Stimulated activated CD8-positive, alpha-beta memory T cell treated with anti-CD3 and anti-CD28 coated beads, Interleukin-7, amount 100 ng/mL, for 1 hour (primary cell): ENCODE measurements at places on chromosomes 13 and 19.

- no peak for DNase-seq
These were observed 1759.4 kb downstream of the PCDH9 start for GRCh38 chr13:65470781-65471180.

- no peak for DNase-seq
These were observed 19.0 kb downstream of the CYP2F1 start for GRCh38 chr19:41133260-41133659.

DNA sequence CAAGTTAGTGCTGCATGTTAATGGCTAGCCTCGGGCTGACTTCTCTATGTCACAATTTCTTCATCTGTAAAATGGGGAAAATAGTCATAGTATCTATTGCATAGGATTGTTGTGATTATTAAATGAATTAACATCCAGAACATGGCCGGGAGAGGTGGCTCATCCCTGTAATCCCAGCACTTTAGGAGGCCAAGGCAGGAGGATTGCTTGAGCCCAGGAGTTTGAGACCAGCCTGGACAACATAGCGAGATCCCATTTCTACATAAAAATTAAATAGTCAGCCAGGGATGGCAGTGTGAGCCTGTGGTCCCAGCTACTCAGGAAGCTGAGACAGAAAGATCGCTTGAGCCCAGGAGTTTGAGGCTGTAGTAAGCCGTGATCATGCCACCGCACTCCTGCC lies 21.8 kb upstream of the FBL start:
- no peak for DNase-seq

DNA sequence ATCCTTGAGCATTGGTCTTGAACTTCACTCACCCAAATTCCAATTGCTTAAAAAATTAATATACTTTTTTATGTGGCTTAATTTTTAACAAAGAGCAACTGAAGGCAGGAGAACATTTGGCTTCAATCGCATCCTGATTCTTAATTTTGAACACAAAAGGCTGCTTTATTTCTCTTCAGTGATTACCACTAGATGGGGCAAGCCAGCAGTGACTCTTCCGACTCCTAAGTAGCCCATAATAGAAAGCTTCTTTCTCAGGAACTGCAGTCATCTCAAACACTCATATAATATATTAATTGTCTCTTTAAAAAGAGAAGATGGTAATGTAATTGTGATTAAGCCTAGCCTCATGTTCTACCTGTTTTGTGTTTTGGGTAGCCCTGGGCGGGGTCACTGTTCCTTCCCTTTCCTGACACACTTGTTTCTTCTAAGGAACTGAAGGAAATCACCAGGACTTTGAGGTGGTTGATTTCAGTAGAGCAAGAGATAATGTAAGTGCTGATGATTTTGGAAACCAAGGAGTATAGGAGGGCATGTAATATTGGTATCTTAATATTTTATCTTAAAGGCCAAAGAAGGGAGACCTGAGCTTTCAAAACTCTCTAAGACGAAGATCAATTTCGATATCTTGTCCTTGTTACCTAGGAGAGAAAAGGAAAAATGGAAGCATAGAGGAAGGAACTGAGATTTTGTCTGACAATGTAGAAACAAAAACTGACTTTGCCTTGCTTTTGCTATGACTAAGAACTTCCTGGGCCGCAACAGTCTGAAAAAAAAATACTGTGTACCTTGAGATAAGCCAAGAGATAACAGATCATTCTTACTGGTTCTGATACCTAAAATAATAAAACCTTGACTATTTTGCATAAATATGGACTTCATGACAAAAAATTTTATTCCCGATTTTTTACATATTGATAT lies 73.1 kb downstream of the TNFSF13B start:
- DNase-seq, result no peak

DNA sequence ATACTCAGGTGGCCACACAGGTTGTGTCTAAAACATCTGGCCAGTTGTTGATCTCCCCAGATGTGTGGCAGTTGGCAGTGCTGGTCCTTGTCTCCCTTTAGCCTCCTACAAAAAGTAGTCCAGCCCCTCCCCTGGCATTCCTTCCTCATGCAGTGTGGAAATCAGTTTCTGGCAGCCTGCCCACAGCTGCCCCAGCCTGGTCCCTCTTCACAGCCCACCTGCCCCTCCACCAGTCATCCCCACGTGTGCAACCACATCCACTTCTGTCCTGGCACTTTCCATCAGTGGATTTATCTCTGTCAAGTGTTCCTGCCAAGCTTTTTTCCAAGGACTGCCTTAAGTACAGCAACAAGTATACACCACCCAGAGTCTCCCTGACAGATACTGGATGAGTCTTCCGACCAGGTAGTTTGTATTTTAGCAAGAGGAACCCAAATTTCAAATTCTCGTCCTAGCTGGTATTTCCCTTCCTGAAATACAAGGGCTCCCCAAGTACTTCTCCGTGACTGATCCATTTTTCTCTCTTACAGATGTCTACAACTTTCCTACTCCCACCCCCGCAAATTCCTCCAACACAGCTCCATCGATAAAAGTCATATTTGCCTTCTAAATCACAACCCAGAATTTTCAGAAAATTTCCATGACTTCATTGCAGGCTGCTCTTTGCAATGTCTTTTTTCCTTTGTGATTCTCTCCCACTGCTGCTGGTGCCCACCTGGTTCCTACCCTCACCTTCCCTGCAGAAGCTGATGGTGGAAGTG lies 313.5 kb downstream of the FOXO1 start:
- no peak for DNase-seq
